ENCODE measurements at places on chromosomes 6 and 20. TPM values are rescaled to one million over a fixed set of nuclear protein-coding genes. Genes with fewer than 3 reads are reported as not detected.

C2 gene
- total RNA-seq: 2.2 TPM

XKR7 gene
- total RNA-seq: not detected

ULBP3 gene
- total RNA-seq: 1.6 TPM

LAMP5 gene
- total RNA-seq: not detected

OR12D3 gene
- not detected for total RNA-seq

EYS gene
- total RNA-seq: not detected

All from activated naive CD8-positive, alpha-beta T cell treated with anti-CD3 and anti-CD28 coated beads, Interleukin-2, amount 10 ng/mL, durations not matched to agents 7 days and 5 days (primary cell).